Motor neuron (in vitro differentiated cells): ENCODE measurements at places on chromosomes 5 and 9.

DNA sequence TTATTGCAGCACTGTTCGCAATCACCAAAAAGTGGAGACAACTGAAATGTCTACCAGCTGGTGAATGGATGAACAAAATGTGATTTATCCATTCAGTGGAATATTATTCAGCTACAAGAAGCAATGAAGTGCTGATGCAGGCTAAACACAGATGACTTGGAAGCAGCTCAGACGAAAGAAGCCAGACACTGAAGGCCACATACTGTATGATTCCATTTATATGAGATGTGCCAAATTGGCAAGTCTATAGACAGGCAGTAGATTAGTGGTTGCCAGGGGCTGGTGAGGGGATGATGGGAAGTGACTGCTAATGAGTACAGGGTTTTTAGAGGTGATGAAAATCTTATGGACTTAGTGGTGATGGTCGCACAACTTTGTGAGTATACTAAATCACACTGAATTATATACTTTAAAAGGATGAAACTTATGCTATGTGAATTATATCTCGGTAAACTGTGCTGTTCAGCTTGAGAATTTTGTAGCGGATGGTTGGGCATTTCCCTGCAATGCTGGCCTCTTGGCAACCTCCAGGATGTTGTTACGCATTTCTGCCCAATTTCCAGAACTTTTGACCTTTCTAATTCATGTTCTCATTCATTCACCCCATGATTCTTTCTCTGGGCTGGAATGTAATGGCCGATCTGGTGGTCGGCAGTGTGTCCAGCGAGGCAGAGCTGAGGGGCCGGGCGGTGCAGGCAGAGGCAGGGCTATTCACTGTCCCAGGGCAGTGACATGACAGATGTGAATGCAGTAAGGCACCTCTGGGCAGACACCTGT is 22.0 kb upstream of the WNK2 start:
- ATAC-seq, result no peak

- ATAC-seq, result peak; percentile 64
Observed at GRCh38 chr5:103139264-103139865, 19.3 kb downstream of the PPIP5K2 start.

- ATAC-seq, result no peak
Observed at GRCh38 chr9:129954868-129955550, 88.0 kb downstream of the FNBP1 start.

- ATAC-seq, result no peak
Observed at GRCh38 chr9:134302130-134302817, 24.0 kb upstream of the RXRA start.

DNA sequence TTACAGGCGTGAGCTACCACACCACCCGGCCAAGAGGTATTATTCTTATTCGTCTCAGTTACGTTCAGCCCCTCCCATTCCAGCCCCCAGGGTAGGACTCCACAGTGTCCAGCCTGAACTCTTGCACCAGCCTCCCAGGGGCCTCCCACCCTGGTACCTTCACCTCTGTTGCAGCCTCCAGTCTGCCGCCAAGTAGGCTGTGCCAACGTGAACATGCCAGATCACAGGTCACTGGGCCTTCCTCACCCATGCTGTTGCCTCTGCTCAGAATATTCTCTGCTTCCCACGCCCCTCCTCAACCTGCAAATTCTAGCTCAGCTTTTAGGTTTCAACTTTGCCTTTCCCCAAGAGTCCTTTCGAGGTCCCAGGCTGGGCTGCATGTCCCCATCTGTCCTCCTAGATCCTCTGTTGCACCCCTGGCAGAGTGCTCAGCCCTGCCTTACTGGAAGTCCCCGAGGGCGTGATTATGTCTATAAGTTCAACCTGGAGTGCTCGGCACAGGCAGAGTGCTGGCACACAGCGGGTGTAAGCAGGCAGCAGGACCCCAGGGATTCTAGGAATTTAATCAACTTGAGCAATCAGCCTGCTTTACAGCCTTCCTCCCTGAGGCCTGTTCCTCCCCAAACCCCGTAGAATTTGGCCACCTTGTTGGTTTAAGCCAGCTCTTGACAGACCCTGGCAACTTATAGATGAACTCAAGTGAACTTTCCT is 13.1 kb upstream of the STXBP1 start:
- ATAC-seq, result no peak

GRCh38 chr5:142125963-142126362 is 17.4 kb downstream of the NDFIP1 start:
- no peak for ATAC-seq

GRCh38 chr5:116763987-116764866 is 189.6 kb upstream of the SEMA6A start:
- no peak for ATAC-seq

- no peak for ATAC-seq
Observed at GRCh38 chr5:134146651-134147518, 29.9 kb downstream of the SKP1 start.

GRCh38 chr5:35058374-35058788 is 10.6 kb upstream of the AGXT2 start:
- no peak for ATAC-seq

GRCh38 chr9:126516936-126517832 is 96.5 kb upstream of the LMX1B start:
- ATAC-seq, result peak; percentile 84

- ATAC-seq, result no peak
Observed at GRCh38 chr5:35363387-35363965, 133.2 kb upstream of the PRLR start.

DNA sequence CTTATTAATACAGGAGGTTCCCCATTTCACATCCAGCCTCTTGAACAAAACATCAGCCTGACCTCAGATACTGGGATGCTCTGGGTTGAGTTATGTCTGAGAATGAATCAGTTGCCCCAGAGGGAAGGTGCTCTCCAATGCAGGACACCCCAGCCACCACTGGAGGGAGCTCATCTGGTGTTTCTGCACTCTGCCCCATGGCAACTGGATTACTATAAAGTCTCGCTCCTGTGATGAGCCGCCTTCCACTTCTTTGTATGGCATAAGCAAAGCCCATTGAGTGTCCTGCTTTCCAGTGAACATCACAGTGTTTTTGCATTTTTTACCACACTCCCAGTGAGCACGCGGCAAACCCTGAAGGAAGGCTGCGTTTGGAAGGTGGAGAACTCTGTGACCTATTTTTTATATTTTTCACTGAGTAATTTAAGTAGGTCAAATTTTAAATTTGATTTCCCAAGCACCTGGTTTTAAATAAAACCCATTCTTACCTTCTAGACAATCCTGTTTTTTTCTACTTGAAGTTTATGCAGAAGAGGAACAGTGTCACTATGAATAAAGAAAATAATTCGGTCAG is 176.9 kb upstream of the WWC1 start:
- peak; percentile 97 for ATAC-seq

DNA sequence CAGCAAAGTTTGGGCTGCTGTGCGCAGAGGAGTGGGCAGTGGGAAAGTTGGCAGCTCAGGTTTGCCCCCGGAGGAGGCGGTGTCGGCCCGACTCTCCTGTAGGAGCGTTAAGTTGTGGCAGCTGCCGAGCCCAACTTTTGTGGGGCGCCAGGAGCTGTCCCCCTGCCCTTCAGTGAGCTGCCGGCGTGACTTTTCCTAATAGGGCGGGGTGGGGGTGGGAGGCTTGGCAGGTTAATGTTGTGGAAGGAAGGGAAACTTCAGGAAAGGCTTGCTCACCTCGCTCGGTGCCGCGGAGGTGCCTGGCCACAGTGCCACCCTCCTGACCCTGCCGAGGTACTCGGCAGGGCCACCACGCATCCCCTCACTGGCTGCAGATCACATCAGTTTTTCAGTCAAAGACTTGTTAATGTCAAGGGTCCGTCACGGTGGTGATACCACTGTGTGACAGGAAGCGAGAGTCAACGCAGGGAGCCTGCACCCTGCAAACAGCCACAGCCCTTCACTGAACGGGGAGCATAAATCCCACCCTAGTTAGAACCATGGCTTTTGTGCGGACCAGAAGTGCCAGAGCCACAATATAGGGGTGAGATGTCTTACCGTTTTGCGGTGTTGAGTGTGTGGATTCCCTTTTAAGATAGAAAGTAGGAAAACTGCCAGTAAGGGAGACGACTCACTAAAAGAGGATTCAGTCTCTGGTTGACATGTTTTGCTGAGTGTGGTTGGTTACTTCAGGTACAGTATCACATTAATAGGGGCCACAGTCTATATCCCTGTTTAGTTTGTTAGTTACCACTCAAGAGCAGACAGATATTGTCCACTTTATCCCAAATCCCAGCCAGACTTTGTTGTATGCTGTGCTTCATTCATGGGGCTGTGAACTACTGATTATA is 796 bp downstream of the LNPEP start:
- ATAC-seq, result peak; percentile 1

DNA sequence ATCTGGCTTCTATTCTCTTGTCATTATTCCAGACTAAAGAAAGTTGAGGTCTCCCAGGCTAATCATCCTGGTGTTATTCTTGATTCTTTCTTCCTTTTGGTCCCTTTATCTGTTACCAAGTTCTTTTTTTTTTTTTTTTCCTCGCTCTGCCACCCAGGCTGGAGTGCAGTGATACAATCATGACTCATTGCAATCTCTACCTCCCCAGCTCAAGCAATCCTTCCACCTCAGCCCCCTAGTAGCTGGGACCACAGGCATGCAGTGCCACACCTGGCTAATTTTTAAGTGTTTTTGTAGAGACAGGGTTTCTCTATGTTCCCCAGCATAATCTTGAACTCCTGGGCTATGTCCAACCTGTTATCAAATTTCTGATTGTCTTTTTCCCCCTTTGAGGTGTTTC is 126.6 kb upstream of the DHFR start:
- ATAC-seq, result no peak

DNA sequence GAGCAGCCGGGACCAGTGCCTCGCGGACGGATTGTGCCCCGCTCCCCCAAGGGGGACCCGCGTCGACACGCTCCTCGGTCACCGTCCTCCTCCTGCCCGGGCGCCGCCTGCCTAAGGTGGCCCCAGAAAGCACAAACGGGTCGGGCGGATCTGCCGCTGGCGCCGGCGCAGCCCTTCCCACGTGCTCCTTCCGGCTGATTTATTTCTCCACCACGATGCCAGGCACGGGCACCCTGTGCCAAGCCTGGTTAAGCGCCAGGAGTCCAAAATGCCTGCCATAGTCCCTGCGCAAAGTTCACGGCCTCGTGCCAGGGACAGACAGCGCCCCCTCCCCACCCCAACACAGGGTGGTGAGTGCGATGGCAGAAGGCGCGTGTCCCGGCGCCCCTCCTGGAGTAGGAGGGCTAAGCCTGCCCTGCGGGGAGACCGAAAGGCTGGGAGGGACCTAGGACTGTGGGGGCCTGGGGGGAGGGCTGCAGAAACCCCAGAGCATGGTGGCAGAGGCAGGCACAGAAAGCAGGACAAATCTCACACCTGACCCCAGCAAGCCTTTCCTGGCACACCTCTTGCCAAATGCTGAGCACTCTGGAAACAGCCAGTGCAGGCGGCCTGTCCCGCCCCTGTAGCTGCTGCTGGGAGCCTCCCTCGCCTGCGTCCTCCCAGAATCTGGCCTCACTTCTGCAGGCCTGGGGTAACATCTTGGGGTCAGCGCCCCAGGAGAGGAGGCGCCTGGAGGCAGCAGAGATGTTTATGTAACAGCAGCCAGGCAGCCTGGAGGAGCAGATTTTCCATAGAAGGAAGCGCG is 1.1 kb upstream of the NOTCH1 start:
- no peak for ATAC-seq

GRCh38 chr9:106450549-106450948 is 412.4 kb upstream of the ZNF462 start:
- ATAC-seq, result no peak

- ATAC-seq, result no peak
Observed at GRCh38 chr5:95835682-95836385, 13.3 kb upstream of the GLRX start.

DNA sequence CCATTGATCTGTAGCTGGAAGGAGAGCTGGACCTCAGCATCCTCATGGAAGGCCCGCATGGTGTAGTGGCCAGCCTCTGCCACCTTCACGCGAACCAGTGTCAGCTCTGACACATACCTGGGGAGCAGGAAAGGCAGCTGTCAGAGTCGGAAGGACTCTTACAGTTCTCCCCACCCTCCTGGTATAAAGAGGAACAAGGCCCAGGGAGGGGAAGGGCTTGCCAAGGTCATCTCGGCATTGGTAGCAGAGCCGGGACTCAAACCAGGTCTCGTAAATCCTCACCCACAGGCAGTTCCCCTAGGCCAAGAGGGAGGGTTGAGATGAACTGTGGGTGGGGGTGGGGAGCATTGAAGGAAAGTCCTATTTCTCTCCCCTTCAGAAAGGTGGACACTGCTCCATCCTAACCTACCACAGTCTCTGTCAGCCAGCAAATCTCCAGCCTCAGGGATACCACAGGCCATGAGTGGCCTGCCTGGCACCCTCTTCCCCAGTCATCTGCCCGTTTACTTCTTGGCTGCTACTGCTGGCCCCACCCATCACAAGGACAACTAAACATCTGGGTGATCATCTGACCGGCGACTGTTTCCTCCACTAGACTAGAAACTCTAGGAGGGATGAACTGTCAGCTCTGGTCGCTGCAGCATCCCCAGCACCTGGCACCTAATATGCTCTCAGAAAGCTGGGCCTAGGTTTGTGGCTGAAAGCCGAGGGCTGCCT is 23.5 kb downstream of the PDGFRB start:
- no peak for ATAC-seq

GRCh38 chr5:98880151-98880550 is 48.7 kb downstream of the CHD1 start:
- no peak for ATAC-seq

GRCh38 chr5:164376843-164377242 is 871.4 kb downstream of the MAT2B start:
- no peak for ATAC-seq

- ATAC-seq, result no peak
Observed at GRCh38 chr5:156991714-156992113, 28.7 kb upstream of the TIMD4 start.

- no peak for ATAC-seq
Observed at GRCh38 chr5:1207555-1207954, 6.2 kb downstream of the SLC6A19 start.

DNA sequence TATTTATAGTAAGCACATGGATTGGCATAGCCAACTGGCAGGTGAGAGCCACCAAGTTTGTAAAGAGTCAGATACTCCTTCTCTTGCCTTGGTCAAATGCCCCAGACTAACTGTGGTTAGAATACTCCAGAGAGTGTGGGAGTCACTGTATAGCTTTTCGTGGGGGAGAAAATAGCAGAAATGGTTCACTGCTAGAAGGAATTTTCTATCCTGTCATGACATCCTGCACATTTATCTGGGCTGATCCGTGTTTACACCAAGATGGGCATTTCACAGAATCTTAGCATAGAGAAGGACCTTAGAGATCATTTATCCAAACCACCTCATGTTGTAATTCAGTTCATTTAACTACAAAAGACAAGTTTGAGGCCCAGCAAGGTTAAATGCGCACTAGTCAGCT is 460.8 kb downstream of the ENC1 start:
- no peak for ATAC-seq

GRCh38 chr5:178126556-178126955 is 4.3 kb upstream of the RMND5B start:
- ATAC-seq, result no peak

GRCh38 chr5:96572864-96573512 is 89.2 kb upstream of the CAST start:
- no peak for ATAC-seq

- no peak for ATAC-seq
Observed at GRCh38 chr9:116693233-116693731, 6.2 kb downstream of the TRIM32 start.

GRCh38 chr5:1437876-1438559 is 7.2 kb downstream of the SLC6A3 start:
- no peak for ATAC-seq
